ENCODE measurements at places on chromosomes 6 and 20. TPM values are rescaled to one million over a fixed set of nuclear protein-coding genes. Genes with fewer than 3 reads are reported as not detected.

The FAM83C gene
- not detected for total RNA-seq

The FNDC11 gene
- 0.45 TPM for total RNA-seq

The OR2H2 gene
- not detected for total RNA-seq

The AP5S1 gene
- 14.9 TPM for total RNA-seq

The PROKR2 gene
- total RNA-seq = not detected

The SLC44A4 gene
- total RNA-seq = not detected

The PSORS1C1 gene
- 3.7 TPM for total RNA-seq

The SALL4 gene
- total RNA-seq = under 0.01 TPM

The UQCC2 gene
- total RNA-seq = 12.3 TPM

GRCh38 chr6:111441678-111442243 lies 41.3 kb downstream of the REV3L start:
- no peak for DNase-seq

GRCh38 chr6:74579047-74579446 lies 626.8 kb downstream of the COL12A1 start:
- no peak for DNase-seq

- no peak for DNase-seq
Observed at GRCh38 chr20:38108438-38108985, 56.6 kb downstream of the TGM2 start.

GRCh38 chr6:56915832-56916231 lies 39.1 kb upstream of the BEND6 start:
- no peak for DNase-seq

DNA sequence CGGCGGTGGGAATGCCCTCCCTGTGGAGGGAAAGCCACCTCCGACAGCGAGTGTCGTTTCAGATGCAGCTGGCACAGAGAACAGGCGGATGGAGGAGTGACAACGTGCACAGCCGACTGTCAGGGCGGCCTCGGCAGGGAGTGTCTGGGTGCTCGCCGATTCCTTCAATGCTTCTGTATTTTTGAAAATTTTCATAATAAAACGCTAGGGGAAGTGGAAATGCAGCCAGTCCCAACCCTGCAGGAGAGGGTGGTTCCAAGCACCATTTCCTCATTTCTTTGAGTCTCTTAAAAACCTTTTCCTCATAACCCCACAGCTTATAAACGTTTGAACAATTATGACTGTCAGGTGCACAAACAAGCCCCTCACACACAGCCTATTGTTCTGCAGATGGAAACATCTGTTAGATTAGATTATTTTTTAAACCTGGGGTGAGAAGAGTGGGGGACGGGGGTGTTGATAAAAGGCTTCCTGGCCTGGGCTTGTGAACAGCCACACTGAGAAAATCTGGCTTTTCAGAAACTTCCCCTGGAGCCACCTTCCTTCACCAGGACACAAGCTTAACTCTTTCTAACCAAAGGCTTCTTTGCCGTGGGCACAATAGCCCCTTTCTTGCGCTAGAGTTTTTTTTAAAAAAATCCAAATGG lies 228.9 kb downstream of the ANKRD60 start:
- DNase-seq = no peak

- no peak for DNase-seq
Observed at GRCh38 chr6:157203312-157203744, 120.0 kb downstream of the TMEM242 start.

DNA sequence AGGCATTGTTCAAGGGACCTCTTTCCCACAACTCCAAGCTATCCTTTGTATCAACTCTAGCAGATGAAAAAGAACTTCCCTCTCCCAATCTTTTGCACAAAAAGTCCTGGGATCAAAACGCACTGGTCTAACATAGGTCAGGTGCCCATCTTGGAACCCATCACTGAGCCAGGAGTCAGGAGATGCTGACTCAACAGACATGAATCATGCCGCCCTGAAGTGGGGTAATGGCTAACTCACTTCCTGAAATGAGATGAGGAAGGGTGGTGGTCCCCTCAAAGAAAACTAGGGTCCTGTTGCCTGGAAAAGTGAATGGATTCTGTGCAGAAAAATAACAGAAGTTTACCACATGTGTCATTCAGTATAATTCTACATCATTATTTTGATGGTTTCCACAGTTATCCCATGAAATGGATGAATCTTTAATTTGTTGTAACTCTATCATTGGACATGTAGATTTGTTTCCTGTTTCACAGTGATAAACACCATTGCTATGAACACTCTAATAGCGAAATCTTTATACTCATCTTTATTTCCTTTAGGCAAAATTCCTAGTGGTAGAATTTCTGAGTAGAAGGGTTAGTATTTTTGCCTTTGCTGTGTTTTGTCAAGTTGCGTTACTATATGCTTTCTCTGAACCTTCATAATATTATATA lies 151.3 kb downstream of the SLC16A10 start:
- DNase-seq = peak; percentile 45

DNA sequence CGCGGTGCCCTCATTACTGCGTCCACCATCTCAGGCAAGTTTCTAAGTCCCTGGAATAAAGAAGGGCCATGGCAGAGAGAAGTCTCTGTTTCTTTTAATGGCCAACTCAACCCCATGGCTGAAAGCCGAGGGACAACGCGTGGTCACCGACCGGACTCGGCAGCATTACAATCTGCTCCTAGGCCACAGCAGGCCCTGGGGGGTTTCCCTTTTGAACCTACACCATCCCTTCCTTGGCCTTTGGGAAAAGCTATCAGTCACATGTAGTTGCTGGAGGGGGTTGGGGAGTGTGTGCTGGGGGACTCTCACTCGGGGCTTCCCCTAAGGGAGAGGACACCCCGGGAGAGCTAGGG lies 11.1 kb upstream of the FAM83C start:
- DNase-seq = no peak

GRCh38 chr6:42197555-42198362 lies 3.0 kb upstream of the GUCA1B start:
- DNase-seq = no peak

DNA sequence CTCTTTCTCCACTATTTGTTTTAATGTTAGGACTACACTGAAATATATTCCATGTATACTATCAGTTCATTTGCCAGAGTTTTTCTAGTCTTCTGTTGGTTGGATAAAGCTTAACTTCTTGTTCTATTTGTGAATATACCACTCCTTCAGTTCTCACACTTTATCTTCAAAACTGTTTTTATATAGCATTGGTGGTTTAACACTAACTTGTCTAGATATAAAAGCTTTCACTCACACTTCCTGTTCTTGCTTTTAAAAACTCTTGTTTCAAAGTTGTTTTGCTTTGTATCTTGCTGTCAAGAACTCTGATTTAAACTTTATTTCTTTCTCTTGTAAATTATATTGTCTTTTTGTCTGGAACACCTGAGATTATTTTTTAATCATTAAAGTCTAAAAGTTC lies 226.8 kb upstream of the TENT5A start:
- no peak for DNase-seq

Data from mammary epithelial cell (primary cell).